ENCODE measurements at places on chromosomes 6 and 20.

DNA sequence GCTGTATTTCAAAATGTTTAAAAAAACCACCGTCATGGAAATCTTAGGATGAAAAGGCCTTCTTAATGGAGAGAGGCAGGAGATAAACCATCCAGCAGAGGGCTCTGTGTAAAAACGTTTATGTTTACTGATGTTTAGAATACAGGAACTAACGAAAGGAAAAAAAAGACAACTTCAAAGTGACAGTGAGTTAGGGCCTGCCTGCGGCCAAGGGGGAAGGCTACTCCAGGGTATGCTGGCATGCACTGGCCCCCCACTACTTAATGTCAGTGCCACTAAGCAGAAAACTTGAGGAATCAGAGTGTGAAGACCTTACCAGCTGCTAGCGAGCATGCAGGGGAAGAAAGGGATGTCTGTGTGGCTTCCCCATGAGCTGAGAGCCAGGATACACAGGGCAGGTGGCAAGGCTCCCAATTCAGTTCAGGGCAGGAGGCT, 47.7 kb downstream of the AKAP7 start:
- DNase-seq, result no peak

DNA sequence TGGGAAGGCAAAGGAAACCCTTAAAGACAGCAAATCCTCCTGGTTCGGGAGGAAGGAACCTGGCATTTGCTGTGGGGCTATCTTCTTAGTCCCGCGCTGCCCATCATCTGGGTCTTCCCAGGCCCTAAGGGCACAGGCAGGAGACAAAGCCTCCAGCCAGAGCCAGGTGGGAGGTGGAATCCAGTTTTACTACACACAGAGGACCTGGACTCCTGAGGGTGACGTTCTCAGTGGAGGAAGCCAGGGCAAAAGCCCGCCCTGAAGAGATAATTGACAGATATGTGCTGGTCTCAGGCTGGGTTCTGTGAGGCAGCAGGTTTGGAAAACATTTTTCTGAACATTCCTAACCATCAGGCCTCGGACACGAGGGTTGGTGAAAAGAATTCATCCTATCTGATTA, 88.4 kb upstream of the AGPAT4 start:
- no peak for DNase-seq

DNA sequence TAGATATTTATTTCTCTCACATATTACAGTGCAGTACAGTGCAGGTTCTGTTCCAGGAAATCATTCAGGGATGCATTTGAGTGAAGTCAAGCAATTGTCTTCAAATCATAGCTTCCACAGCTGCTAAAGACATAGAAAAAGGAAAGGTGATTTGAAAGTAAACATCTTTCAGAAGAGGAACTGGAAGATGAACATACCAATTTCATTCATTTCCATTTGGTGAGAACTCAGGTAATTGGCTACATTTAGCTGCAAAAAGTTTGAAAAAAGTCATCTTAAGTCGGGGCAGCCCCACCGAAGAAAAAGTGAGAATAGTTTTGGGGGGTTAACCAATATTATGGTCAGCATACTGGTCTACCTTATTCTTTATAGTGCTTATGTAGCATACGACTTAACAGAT, 61.4 kb upstream of the IL20RA start:
- no peak for DNase-seq

DNA sequence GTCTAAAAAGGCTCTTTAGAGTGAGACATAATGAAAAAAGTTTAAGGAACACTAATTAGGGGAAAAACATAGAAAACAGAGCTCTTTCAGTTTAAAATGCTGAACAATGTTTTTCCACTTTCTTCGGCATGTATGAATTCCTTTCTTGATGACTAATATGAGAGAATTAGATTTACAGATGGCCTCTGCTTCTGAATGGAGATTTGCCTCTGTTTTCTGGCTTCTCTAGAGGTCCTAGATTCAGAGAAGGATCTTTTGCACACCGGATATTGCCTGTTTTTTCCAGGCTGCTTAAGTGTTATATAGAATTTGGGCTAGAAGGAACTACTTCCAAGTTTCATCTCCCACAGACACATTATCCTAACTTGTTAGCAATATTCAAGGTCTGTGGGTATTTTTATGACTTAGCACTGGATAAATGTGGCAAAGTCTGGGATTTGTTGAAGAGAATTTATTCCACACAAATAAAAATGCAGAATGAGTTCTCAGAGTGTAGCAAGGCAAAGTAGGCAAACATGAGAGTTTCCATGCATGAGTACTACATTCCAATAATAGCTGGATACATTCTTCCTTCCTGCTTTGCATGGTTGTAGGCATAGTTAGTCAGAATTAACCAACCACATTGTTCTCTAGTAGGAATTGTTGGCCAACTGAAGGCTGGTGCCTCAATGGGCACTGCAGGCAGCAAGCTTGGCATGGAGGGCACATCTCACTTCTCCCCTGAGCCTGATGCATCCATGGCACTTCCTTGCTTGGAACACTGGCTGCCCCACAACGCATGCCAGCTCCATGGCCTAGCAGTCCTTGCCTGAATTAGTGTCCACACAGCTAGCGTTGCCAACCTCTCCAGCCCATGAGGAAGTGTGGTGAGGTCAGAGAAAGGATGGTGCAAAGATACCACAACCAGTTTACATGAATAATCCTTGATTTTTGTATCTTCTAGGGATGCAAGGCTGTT, 224.2 kb downstream of the CLIC5 start:
- DNase-seq, result no peak

- no peak for DNase-seq
Measured at GRCh38 chr6:139568956-139569538, 194.6 kb upstream of the CITED2 start.

DNA sequence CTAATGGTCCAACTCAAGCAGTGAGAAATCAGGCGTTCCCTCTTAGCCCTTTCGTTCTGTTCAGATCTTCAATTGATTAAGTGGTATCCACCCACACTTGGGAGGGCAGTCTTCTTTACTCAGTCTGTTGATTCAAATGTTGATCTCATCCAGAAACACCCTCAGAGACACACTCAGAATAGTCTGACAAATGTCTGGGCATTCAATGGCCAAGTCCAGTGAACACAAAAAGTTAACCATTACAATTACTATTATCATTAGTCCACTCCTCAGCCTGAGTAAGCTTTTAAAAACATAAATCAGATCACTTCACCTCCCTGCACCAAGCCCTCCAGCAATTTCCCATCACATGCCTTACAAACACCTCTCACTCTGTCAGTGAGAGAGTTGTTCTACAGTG, 423.2 kb downstream of the RFPL4B start:
- DNase-seq, result no peak

- DNase-seq, result no peak
Measured at GRCh38 chr6:4074478-4075235, 4.3 kb downstream of the FAM217A start.

DNA sequence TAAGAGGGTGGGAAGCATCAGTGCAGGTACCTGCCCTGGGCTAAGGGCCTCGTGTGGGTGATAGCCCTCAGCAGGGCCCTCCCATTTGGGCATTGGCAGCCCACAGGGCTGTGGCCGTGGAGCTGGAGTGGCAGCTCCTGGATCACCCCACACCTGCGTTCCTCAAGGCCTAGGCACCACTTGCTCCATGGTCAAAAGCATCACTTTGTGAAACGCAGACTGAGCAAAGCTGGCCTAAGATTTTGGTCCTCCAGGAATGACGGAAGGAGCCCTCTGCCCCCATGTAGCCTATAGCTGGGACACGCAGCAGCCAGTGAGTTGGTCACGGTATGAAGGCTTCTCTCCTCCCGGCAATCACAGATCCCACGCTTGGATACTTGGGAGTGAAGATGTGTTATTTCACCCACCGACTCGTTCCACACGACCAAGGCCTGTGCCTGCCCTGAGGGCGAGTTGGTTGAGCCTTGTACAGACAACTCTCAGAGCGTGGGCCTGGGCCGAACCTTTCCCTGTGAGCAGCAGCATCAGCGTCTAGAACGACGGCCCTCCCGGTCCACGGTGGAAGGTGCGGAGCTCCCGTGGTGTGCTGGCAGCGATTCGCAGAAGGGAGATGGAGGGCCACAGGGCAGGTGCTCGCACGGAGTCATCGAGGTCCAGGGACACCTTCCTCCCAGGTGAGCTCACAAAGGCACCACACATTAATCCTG, 39.7 kb downstream of the THBS2 start:
- DNase-seq, result no peak

DNA sequence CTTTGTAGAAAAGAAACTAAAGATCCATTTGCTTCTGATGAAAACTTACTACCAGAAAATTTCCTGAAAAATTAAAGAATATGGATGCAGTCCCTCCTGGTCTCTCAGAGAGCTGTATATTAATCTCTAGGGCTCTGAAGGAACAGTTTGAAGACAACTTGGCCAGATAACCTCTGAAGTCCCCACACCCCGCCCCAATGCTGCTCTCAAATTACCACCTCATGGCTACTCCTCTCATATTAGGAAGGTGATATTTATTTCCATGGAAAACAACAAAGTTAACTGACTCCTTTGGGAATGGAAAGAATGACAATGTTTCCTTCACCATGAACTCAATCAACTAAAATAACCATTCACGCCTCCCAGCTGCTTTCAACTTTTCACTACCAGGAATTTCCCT, 408.4 kb upstream of the FLRT3 start:
- DNase-seq, result no peak

- DNase-seq, result no peak
Measured at GRCh38 chr20:4855555-4855954, 133.8 kb downstream of the PRND start.

DNA sequence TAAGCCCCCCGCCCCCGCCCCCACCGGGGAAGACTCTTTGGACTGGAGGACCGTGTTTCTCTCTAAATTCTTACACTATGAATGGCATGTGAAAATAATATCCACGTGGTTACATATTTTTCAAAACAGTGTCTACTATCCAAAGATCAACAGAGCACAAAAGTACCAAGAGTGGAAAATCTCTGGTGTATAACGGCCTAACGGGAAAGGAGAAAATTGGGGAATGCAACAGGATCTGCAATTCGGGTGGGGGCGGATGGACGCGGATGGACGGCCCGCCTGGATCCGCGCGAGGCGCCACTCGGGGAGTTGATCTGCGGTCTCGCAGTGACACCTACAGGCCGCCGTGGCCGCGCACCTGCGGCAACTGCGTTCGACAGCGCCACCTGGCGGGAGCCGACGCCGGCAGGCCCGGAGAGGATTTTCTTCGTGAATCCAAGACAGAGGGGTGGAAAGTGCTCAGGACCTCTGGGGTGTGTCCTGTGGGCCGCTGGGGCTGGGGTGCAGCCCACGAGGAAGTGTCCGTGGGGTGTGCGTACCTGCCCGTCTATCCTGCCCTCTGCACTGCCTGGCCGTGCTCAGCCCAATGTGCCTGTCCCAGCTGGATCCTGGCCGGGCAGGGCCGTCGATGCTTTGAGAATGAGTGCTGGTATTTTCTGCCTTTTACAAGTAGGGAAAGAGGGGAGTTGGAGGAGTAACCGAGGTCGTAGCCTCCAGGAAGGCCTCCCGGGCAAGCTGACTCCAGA, 18.6 kb downstream of the ANKRD60 start:
- peak; percentile 17 for DNase-seq

DNA sequence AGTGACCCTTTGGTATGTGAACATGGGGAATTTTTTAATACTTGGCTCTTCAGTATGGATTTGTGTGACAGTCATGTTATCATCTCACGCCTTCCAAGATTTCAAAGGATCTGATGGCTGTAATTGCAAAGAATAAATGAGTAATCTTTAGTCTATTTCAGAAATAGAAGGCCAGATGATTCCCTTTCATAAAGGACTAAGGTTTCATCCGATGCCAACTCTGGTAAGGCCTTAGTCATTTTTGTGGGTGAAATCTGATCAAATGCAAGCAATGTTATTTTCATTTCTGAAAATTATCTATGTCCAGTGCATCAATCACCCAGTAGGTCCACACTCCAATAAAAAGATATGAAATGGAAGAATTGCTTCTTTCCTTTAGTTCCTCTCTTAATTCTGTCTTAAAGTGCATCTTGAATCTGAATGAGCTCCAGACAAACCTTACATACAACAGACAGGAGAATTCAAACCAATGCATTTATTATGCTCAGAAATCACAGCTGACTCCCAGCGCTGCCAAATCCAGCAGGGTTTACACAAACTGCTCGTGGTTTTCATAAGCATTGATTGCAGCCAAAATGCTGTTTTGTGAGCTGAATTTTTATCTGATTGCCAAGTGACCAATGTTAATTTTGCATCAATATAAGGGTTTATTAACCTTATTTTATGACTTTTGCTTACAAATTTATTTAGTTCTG, 565.2 kb upstream of the MARCKS start:
- no peak for DNase-seq

DNA sequence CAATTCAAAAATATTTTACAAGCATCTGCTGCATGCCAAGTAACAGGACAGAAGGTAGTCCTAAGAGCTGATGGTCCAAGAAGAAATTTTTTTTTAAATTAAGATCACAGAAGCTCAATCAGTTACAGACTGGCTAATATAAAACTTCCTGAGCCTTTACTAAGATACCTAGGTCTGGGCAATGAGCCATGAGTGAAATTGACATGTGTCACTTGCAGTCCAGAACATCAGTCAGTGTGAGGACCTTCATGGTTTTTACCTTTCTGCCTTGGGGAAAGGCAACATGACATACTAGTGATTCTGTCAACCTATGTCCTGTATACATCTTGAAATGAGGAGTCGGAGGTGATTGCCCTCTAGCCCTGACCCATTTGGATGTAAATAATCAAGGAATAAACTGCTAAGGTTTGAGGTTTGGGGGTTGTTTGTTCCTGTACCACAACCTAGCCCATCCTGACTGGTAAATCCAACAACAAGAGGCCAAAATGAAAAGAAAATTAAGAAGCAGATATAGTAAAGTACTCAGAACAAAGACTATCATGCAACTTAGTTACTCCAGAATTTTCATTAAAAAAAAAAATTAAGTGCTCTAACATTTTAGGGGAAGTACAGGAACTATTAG, 70.0 kb downstream of the CNKSR3 start:
- no peak for DNase-seq

- DNase-seq, result no peak
Measured at GRCh38 chr6:157056275-157056674, 267.0 kb downstream of the TMEM242 start.

GRCh38 chr6:150877928-150878327, 12.4 kb downstream of the MTHFD1L start:
- DNase-seq, result no peak

GRCh38 chr6:5439749-5440148, 178.4 kb downstream of the FARS2 start:
- DNase-seq, result no peak

GRCh38 chr6:25732468-25733198, 21.9 kb upstream of the SLC17A4 start:
- DNase-seq, result no peak

DNA sequence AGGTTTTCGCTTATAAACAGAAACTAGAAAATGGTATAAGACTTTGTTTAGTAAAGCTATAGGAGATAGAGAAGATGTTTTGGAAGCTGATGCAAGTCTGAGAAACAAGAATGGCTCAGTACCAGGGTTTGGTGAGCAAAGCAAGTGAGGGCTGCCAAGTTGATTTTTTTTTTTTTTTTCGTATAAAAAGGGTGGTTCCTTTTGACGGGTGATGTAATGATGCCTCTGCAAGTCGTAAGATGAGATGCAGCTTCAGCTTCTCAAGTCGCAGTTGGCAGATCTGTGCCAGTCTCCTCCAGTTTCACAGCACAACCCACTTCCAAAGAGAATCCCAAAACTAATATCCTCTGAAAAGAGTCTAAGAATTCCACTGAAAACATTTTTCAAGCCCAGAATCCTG, 252.8 kb upstream of the CDH4 start:
- DNase-seq, result no peak
